ENCODE measurements at places on chromosomes 5 and 9.

DNA sequence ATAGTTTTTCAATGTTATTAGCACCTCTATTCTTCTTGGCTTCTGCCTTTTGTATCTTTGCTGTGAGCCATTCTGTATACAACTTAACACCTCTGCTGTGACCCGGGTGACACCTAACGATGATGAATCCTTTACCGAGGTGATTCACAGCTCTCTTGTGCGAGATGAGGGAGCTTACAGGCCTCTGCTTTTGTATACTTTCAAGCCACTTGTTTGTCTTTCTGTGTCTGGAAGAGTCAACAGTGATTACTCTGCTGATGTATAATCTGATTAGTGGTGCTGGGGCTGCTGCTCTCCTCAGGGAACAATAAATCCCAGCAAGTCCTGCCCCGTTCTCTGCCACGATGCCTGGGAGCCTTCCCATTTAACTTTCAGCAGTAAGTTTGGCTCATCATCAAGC is 442.9 kb upstream of the SGCD start:
- no peak for DNase-seq

- no peak for DNase-seq
Measured at GRCh38 chr9:81410201-81410600, 279.1 kb downstream of the TLE1 start.

- no peak for DNase-seq
Measured at GRCh38 chr5:150506571-150507473, 1.1 kb upstream of the NDST1 start.

DNA sequence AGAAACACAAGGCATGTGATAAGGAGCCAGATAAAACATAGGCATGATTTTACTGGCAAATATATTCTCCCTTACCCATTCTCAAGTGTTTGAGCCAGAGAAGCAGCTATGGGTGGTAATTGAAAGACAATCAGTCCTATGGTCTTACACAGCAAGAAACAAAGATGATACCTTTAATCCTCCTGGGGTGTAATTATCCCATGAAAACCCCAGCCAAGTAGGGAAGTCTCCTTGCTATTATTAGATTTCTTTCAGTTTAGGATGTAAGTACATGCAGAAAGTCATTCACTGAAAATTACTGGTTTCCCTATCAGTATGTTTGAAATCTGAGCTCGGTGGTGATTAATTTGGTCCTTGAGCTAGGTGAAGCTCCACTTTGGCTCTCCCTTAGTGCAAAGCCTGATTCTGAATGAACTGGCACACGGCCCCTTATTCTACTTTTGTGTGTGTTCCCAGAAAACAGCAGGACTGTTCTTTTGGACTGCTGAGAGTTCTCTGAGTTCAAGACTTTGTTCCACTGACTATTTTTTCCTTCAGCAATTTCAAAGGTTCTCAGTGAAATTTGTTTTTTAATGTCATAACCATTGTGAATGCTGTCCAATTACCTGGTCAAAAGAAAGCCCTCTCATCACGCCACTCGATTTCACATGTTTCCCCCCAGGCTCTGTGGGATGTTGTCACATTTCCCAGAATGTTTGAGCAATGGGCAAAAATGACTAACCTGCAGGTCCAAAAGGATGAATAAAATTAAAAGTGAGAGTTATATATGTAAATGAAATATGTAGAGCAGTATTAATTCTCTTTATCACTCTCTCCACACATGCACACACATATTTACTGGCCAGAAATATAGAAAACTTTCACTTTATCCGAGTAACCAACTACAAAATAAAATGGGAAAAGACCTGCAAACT is 343.0 kb downstream of the RAB3C start:
- peak; percentile 59 for DNase-seq

DNA sequence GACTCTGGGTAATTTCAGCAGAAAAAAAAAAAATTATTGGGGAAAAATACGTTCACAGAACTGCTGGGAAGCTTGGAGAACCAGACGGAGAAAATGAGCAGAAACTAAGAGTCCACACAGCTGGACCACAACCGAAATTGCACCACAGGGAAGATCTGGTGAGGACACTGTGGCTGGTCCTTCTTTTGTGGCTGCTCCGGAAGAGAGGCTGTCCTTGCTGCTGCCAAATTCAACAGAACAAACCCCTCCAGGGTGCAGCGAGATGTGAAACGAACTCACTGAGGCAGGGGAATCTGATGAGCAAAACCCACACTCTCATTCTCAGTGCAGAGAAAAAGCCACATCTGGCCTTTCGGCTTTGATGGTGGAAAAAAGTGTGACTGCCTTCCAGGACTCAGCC is 200.0 kb downstream of the ACTL7B start:
- no peak for DNase-seq

- DNase-seq = peak; percentile 76
Measured at GRCh38 chr9:134544388-134545214, 97.0 kb upstream of the COL5A1 start.

DNA sequence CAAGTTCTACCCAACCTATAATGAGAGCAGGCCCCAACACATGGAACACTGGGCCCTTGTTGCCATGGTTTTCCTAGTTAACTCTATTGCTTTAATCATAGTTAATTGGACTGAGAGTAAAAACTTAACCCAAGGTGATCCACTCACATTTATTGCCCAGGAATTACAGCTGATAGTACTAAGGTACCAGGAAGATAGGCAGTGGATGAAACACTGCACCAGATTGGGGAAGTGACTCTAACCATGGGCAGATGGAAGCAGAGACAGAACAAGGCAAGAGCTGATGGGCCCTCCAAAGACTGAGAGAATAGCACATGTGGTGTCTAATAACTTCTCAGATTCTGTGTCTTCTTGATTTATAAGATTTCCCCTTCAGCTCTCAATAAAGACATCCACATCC is 145.7 kb upstream of the TRIM32 start:
- no peak for DNase-seq

GRCh38 chr5:168432903-168433302 is 53.4 kb upstream of the RARS1 start:
- no peak for DNase-seq

DNA sequence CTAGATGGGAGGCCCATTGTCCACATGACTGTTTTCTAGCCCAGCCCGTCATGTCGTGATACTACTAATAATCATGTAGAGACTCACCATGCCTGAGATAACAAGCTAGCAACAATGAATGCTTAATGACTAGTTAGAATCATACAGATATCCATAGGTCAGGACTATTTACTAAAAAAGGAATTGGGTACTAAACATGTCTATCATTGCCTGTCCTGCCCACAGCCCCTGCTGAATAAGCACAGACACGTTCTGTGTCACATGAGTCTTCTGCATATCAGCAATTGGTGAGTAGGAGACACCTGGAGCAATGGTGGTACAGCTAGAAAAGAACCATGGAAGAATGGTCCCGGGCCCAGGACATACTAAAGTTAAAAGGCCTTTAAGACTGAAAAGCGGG is 18.0 kb downstream of the FRRS1L start:
- DNase-seq = no peak

GRCh38 chr5:112787896-112788295 is 50.2 kb downstream of the APC start:
- no peak for DNase-seq

DNA sequence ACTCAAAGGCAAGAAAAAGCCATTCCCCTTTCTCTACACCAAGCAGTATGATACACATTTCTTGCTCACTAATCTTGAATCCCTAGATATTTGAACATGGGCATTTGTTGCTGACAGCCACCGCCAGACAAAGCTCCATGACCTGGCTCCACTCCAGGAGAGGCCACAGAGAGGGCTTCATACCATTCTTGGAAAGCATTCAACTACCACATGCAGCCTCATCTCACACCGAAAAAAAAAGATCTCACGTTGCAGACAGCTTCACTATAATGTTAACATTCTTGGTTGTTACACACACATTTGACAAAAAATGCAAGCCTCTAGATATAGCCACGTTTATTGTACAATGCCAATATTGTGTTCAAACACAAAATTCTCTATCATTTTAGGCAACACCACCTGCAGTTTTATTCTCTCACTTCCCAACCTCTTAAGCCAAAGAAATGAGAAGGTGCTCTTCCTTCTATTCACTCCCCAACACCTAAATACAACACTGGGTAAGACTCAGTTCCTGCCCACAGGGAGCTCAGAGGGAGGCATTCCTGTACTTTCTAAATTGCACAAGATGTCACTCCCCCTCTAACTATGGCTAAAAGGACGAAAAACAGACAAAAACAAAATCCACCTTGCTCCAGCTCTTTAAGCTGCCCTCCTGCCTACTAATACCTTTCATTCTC is 222.4 kb downstream of the TSSK1B start:
- peak; percentile 74 for DNase-seq

GRCh38 chr5:154366353-154366752 is 79.4 kb upstream of the SAP30L start:
- DNase-seq = no peak

DNA sequence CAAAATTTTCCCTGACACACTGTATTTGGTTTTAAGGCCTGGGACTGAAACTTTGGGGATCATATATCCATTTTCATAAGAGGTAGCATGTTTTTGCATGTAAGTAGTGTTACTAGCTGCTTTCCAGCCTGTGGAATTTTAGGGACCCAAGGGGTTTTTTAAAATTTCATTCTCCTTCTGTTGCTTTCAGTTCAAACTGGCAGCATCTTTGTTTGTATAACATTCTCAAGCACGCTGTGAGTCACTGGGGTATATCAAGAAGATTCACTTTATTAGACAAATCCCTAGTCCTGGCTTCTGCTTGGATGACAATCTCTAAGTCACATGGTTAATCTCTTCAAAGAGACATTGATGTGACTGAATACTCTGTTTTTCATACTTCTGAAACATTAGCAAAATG is 479.0 kb downstream of the CYLC2 start:
- DNase-seq = no peak

DNA sequence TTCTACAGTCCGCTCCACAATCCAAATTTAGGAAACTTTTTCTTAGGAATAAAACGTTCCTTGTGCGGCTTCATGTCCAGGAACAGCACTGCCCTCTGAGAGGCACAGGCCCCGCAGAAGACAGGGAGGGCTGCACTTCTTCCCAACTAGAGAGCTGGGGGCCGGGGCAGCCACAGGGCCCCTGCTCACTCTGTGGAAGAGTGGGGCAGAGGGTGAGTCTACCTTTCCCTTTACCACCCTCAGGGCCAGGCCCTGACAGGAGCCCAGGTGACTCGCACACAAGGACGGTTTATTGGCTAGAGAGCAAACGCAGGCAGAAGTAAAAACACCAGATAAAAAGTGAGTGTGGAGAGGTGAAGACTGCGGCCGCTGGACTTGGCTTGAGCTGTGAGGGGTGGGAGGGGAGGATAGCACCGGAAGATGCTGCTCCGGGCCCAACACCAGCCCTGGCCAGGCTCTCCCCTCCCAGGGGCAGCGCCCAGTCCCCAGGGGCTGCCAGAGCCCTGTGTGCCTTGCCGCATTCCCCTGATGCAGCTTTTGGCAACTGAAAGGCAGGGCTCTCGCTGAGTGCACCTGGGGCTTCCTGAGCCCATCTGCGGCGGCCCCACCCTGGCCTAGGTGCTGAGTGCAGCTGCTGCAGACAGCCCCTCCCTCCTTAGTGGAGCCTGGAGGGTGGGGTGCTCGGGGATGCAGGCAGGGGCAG is 20.2 kb downstream of the SH3GLB2 start:
- DNase-seq = no peak

GRCh38 chr9:38180656-38181055 is 111.6 kb upstream of the SHB start:
- DNase-seq = no peak

DNA sequence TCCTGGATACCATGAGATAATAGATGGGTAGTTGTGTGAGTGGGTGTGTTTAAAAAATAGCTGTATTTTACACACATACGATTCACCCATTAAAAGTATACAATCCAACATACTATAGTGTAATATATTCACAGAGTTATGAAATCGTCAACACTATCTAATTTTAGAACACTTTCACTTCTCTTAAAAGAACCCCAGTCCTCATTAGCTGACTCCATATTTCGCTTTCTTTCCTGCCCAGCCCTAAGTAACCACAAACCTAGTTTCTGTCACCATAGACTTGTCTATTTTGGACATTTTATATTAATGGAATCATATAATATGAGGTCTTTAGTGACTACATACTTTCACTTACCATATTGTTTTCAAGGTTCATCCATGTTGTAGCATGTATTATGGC is 63.8 kb upstream of the S1PR3 start:
- no peak for DNase-seq

DNA sequence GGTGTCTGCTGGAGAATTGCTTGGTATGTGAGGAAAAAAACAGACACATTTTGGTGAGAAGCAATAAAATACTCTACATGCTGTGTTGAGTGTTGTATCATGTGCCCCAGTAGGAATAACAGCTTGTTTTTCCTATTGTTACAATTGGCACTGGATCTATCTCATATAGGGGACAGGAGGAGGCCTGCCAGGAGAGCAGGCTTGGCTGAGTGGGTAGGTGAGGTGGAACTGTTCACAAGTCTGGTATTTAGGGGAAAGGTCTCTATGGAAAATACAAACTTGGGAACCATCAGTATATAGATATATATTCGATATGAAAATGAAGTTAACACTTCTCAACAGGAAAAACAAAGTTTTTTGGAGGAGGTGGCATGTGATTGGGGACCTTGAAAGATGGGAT is 9.5 kb upstream of the SH3TC2 start:
- no peak for DNase-seq

DNA sequence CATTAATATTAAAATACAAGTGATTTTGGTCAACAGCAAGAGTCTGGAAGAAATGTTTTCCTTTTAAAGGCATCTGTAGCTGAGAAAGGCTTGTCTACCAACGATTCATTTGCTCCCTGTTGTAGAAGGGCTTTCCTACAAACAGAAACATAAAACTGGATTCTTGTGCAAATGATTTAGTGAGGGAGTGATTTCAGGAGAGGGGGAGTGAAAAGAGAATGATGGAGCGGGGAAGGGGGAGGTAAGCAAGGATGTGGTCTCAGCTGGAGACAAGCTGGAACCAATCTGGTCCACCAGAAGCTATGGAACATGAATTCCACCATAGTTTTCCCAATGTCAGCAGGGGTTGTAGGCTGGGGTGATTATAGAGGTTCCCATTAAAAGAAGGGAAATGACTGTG is 196.3 kb downstream of the FBXO4 start:
- DNase-seq = no peak

- no peak for DNase-seq
Measured at GRCh38 chr9:34321451-34321850, 7.6 kb downstream of the KIF24 start.

DNA sequence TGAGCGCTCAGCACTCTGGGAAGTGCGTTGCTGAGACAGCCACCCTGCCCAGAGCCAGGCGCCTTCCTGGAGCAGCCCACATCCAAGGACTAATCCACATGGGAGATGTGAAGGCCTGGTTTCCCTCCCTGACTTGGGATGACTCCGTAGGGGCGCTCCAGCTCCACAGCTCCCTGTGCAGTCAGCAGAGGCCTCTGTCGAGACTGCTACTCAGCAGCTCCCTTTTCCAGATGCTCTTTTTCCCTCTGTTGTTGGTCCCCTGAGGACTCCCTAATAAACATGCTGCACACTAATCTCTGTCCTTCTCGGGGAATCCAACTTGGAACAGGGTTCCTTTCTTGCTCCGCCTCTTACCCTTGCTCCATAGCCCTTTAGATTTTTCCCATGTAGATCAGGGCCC is 237.3 kb downstream of the ZSWIM6 start:
- DNase-seq = no peak
